Fibroblast of upper back skin (primary cell): ENCODE measurements at places on chromosomes 2 and 18.
A peak's percentile ranks its signal among the peaks of the same experiment; 100 is the strongest.

- peak; percentile 88 for DNase-seq
Observed at GRCh38 chr2:108533832-108534583, at the start of gene LIMS1. TSS of gene LIMS1 (plus strand) at chr2:108534470. CDS start at chr2:108534563, 93 bp downstream.

GRCh38 chr2:17607379-17607778 lies 66.9 kb downstream of the VSNL1 start:
- DNase-seq, result no peak

DNA sequence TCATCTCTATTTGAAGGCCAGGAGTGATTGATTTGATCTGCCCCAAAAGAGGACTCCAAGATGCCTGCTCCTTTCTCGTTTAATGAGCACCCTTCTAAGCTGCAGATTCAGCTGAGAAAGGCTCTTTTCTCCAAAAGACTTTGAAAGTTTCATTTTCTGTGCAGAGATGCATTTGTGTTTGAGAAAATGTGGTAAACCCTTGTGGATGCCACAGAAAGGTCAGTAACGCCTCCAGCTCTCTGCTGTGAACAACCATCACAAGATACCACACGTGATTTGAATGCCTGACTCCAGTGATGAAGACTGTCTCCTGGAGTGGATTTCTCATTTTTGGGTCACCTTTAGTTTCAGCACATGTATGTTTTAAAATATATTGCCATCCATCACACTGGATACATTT lies 35.0 kb upstream of the CCDC85A start:
- no peak for DNase-seq

DNA sequence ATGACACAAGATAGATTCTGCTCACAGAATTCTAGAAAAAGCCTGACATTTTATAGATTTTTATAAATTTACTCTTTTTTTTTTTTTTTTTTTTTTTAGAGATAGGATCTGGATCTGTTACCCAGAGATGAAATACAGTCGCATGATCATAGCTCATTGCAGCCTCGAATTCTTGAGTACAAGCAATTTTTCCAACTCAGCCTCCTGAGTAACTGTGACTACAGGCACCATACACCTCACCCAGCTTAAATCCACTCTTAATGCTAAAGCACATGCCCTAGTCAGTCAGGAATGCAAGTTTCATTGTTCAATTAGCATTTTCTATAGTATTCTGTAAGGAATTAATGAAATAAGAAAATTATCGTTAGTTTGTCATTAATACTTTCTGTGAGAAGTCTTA lies 32.1 kb upstream of the WDR75 start:
- DNase-seq, result peak; percentile 31

DNA sequence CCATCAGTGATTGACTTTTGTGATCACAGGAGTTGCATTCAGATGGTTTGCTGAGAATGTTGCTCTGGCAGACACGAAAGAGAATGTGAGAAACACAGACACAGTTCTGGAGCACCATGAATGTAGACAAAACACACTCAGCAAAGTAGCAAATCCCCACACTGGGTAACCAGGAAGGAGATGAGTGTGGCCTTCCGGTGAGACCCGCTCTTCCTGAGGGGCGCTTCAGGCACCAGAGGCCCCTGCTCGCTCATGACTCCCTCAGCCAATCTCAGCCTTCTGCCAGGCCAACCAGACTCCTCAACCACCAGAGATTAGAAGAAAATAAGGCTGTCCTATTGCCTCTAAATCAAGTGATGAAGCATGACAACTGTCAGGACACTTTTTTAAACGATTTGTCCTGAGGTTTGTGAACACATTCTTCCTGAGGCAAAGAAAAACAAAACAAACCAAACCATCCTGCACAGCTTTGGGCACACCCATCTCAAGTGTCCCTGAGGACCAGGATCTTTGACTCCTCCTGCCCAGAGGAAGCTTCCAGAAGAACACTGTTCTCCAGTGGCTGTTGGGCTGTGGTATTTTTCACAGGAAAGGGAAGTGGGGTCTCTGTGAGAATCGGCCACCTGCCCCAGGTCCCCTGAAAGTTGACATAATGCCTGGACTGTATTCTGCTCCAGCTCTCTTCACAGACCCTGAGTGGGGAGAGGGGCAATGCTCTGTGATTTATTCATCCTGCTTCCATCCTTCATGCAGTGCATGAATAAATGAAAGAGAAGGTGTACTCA lies 152.8 kb downstream of the BCL11A start:
- no peak for DNase-seq

DNA sequence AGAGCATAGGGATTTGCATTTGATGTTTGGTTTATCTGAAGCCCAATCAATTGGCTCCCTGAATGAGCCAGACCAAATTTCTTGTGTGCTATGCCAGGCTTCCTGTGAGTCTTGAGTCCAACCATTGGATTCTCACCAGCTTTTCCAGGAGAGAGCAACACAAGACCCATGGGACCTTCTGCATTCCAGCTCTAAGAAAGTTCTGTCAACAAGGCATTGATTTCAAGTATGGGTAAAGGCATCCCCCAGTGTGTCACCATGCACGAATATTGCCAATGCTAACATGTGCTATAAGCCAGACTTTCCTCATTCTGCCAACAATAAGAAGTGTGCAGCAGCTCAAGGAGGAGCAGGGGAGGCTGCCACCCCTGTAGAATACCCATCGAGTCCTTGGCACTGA lies 266.6 kb downstream of the ETAA1 start:
- no peak for DNase-seq
